ENCODE measurements at places on chromosomes 5 and 9. TPM values are rescaled to one million over a fixed set of nuclear protein-coding genes. Genes with fewer than 3 reads are reported as not detected.
A peak's percentile ranks its signal among the peaks of the same experiment; 100 is the strongest.

GRCh38 chr5:150496098-150496497 lies 11.8 kb upstream of the NDST1 start:
- peaks cover 3% of the 10 kb centered on the region for H3K4me1 ChIP-seq
- DNase-seq = no peak
- no peak overlapping the region for H3K4me3 ChIP-seq
- no peaks in the 10 kb centered on the region for H3K36me3 ChIP-seq

Gene ANP32B
- 108 TPM for polyA plus RNA-seq

GRCh38 chr9:111298731-111299598 lies 31.1 kb downstream of the OR2K2 start:
- H3K4me1 ChIP-seq = no peaks in the 10 kb centered on the region
- peak; percentile 21 for DNase-seq
- H3K4me3 ChIP-seq = no peak overlapping the region
- peaks cover 3% of the 10 kb centered on the region for H3K27me3 ChIP-seq
- H3K27ac ChIP-seq = no peak overlapping the region

GRCh38 chr5:179237770-179238627 lies 107.3 kb downstream of the ADAMTS2 start:
- H3K27me3 ChIP-seq = peaks cover 45% of the 10 kb centered on the region
- no peak overlapping the region for H3K27ac ChIP-seq
- DNase-seq = no peak
- no peaks in the 10 kb centered on the region for H3K4me1 ChIP-seq

DNA sequence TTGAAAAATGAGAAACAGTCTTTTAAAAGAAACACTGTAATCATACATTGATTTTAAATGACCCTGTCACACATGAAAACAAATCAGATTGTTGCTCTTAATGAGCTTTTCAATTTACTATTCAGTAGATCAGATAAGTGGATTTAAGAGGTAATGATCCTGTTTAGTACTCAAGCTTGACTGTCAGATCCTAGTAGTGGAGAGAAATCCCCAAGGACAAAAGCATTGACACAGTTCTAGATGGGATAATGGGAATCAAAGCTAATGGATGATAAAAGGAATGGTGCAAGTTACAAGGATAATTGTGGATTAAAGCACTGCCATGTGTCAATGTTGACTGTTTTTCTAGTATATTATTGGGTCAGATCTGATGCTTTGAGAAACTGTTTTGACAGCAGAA lies 142.3 kb upstream of the TLX3 start:
- no peak for DNase-seq
- H3K4me1 ChIP-seq = no peaks in the 10 kb centered on the region
- H3K36me3 ChIP-seq = no peaks in the 10 kb centered on the region
- H3K4me3 ChIP-seq = no peak overlapping the region

Gene MARCOL
- polyA plus RNA-seq = not detected

DNA sequence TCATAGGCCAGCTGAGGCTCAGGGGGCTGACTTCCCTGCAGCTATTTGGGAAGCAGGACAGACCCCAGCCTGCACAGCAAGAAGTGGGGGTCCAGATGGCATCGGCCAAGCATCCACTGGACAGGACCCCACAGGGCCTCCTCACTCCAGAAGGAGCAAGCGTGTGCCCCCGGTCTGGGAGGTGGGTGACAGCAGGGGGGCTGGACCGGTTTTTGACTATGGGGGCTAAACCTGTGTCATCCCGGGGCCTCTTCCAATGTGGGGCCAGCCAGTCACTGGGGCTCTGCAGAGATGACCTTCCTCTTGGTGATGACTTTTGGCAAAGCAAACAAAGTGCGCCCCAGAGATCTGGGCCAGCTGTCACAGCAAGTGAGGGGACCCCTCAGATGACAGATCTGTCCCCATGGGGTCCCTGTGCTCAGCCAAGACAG lies 163.9 kb downstream of the OLFM1 start:
- no peaks in the 10 kb centered on the region for H3K36me3 ChIP-seq
- no peak for DNase-seq
- H3K27ac ChIP-seq = no peak overlapping the region
- no peak overlapping the region for H3K4me3 ChIP-seq

DNA sequence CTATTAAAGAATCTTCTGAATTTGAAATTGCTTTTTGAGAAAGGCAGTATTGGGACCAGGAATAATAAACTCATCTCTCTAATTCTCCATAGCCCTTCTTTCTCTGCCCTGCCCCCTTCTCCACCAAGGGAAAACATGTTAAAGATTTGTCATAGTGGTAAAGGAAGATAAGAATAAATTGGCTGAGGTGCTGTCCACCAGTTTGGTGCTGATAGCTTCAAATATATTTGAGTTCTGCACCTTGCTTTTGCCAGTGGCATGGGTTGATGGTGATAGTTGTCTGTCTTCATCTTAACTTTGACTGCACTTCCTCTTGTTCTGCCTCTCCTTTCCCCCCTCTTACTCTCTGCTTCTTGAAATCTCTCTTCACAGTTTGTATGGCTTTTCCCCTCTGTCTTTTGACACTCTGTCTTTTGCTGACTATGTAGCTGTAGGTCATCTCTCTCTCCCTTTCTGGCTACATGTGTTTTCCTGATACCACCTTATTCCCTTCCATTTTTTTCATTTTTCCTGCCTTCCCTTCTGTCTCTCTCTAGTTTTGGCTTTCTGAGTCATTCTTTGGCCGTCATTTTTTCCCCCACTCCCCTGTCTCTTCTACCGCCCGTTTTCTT lies 56.6 kb downstream of the NDUFS4 start:
- H3K27me3 ChIP-seq = no peaks in the 10 kb centered on the region
- H3K27ac ChIP-seq = no peak overlapping the region
- H3K4me3 ChIP-seq = no peak overlapping the region
- H3K36me3 ChIP-seq = peaks cover 20% of the 10 kb centered on the region
- H3K4me1 ChIP-seq = peaks cover 8% of the 10 kb centered on the region
- DNase-seq = no peak

DNA sequence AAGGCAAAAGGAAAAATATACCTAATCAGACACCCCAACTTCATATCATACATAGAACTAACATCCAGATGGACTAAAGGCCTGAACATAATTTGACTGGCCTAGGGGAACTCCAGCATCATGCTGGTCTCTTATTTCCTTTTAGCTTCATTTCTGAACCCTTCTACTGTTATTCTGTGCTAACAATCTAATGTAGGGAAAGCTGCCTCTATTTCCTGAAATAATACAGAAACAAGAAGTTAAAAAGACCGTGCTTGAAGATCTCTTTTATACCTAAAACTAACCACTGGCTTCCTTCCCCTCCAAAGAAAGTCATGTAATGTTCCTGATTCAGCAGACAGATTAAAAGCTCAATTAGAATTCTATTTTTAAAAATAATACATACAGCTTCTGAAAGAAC lies 36.7 kb downstream of the LPAR1 start:
- peaks cover 3% of the 10 kb centered on the region for H3K27me3 ChIP-seq
- no peak overlapping the region for H3K27ac ChIP-seq
- DNase-seq = no peak
- no peaks in the 10 kb centered on the region for H3K4me1 ChIP-seq

DNA sequence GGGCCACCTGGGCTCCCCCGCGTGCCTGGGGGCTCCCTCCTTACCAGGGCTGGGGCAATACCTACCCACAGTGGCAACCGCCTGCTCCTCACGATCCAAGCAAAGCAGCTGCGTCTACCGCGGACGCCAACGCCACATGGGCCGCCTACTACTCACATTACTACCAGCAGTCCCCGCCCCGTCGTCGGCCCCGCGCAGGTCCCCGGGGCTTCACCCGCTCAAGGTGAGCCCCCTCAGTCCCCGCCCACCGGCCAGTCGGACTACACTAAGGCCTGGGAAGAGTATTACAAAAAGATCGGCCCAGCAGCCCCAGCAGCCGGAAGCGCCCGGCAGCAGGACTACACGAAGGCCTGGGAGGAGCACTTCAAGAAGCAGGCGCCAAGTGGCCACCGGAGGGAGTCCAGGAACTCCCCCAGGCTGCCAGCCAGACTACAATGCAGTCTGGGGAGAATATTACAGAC lies 106.0 kb upstream of the MTAP start:
- no peak overlapping the region for H3K27ac ChIP-seq
- peaks cover 13% of the 10 kb centered on the region for H3K27me3 ChIP-seq
- DNase-seq = no peak
- no peaks in the 10 kb centered on the region for H3K36me3 ChIP-seq
- H3K4me1 ChIP-seq = no peaks in the 10 kb centered on the region

GRCh38 chr9:135531096-135531495 lies 9.9 kb downstream of the LCN1 start:
- H3K4me3 ChIP-seq = no peak overlapping the region
- H3K36me3 ChIP-seq = no peaks in the 10 kb centered on the region
- no peak overlapping the region for H3K27ac ChIP-seq
- H3K4me1 ChIP-seq = no peaks in the 10 kb centered on the region
- peaks cover 29% of the 10 kb centered on the region for H3K27me3 ChIP-seq

Gene KIF4B
- not detected for polyA plus RNA-seq

- H3K27ac ChIP-seq = no peak overlapping the region
- H3K36me3 ChIP-seq = no peaks in the 10 kb centered on the region
- no peaks in the 10 kb centered on the region for H3K4me1 ChIP-seq
These were observed 979.0 kb downstream of the EFNA5 start for GRCh38 chr5:106691701-106692100.

DNA sequence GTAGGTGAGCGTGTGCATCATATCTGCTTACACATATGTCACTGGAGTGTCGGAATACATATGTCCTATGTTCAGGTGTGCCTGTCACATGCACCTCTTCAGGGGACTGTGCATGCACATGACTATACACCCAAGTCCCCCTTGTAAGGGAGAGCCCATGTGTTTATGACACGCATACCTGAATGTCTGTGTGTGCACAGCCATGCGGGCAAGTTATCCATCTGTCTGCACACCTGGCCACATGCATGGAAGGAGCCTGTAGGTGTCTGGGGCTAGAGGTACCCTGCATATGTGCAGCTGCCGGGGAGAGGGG lies 622 bp upstream of the RGS14 start:
- H3K27me3 ChIP-seq = no peaks in the 10 kb centered on the region
- peak overlapping the region; percentile 90 for H3K27ac ChIP-seq
- H3K4me3 ChIP-seq = peak overlapping the region; percentile 84

- peaks cover 11% of the 10 kb centered on the region for H3K27me3 ChIP-seq
- no peaks in the 10 kb centered on the region for H3K36me3 ChIP-seq
- no peak overlapping the region for H3K27ac ChIP-seq
- no peak for DNase-seq
- H3K4me1 ChIP-seq = no peaks in the 10 kb centered on the region
- no peak overlapping the region for H3K4me3 ChIP-seq
These were observed 23.9 kb upstream of the TPD52L3 start for GRCh38 chr9:6304232-6304631.

DNA sequence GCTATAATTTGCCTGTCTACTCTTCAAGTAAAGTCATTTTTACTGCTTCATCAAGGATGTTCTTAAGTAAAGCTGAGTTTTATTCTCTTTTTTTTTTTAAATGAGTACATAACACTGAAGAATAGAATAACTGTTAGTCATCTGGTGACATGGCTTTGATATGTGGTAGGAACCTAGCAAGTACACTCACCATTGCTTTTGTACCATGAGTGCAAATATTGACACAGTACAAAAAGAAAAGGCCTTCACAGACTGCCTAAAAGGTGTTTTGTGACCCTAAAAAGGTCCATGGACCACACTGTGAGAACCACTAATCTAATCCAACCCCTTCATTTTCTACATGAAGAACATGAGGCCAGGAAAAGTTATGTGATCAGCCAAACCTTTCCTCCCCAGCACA lies 55.0 kb downstream of the ECPAS start:
- H3K4me1 ChIP-seq = no peaks in the 10 kb centered on the region
- H3K36me3 ChIP-seq = peaks cover 8% of the 10 kb centered on the region
- no peak overlapping the region for H3K4me3 ChIP-seq
- no peak for DNase-seq
- H3K27me3 ChIP-seq = no peaks in the 10 kb centered on the region

GRCh38 chr9:36126016-36126730 lies 10.4 kb upstream of the GLIPR2 start:
- H3K27me3 ChIP-seq = no peaks in the 10 kb centered on the region
- peaks cover 15% of the 10 kb centered on the region for H3K36me3 ChIP-seq
- peak overlapping the region; percentile 56 for H3K27ac ChIP-seq

GRCh38 chr9:122339579-122339978 lies 31.2 kb upstream of the PTGS1 start:
- no peak overlapping the region for H3K27ac ChIP-seq
- H3K27me3 ChIP-seq = peaks cover 8% of the 10 kb centered on the region
- no peak overlapping the region for H3K4me3 ChIP-seq
- no peaks in the 10 kb centered on the region for H3K36me3 ChIP-seq

DNA sequence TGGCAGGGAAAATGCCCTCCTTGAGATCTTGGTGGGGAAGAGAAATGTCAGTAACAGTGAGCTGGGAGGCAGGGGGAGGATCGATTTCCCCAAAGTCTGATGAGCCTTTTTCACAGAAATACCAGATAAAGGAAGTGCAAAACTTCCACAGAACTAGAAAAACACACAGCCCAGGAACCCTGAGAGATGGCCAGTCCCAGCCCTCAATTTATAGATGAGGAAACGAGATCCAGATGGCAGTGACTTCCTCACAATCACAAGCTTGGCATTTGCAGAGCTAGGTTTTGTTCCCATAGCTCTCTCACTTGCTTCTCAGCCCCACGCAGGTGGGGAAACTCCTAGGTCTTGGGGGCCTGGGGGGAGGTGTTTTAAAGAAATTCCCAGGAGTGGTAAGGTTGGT lies 3.8 kb upstream of the GGTA1 start:
- no peak overlapping the region for H3K4me3 ChIP-seq
- peaks cover 16% of the 10 kb centered on the region for H3K4me1 ChIP-seq

Gene GAPT
- 0.17 TPM for polyA plus RNA-seq

GRCh38 chr5:155460501-155460931 lies 447.0 kb downstream of the KIF4B start:
- H3K36me3 ChIP-seq = no peaks in the 10 kb centered on the region
- no peak overlapping the region for H3K4me3 ChIP-seq
- no peak for DNase-seq

Gene ANGPTL2
- polyA plus RNA-seq = not detected

- H3K27me3 ChIP-seq = peaks cover 34% of the 10 kb centered on the region
- no peak for DNase-seq
- H3K27ac ChIP-seq = no peak overlapping the region
These were observed 179.5 kb downstream of the KIF4B start for GRCh38 chr5:155193029-155193428.

Gene GABRA1
- polyA plus RNA-seq = not detected

Gene EPB41L4B
- polyA plus RNA-seq = not detected

- H3K36me3 ChIP-seq = no peaks in the 10 kb centered on the region
- no peak overlapping the region for H3K27ac ChIP-seq
- H3K27me3 ChIP-seq = no peaks in the 10 kb centered on the region
- H3K4me3 ChIP-seq = no peak overlapping the region
- H3K4me1 ChIP-seq = no peaks in the 10 kb centered on the region
These were observed 109.1 kb upstream of the TRPC7 start for GRCh38 chr5:136474466-136474865.

Data from naive thymus-derived CD8-positive, alpha-beta T cell (primary cell).